A549 treated with dexamethasone at 1 μM for 4 hours (cell line): ENCODE measurements at places on chromosomes 12 and 14. TPM values are rescaled to one million over a fixed set of nuclear protein-coding genes. Genes with fewer than 3 reads are reported as not detected.

The RIMBP2 gene
- 0.06 to 0.09 TPM (median 0.07 TPM) in 4 of 5 replicates, not detected in the other for total RNA-seq

The AMHR2 gene
- 0.54 to 1.0 TPM (median 0.87 TPM) in 5 replicates for total RNA-seq

The DEGS2 gene
- 1.5 to 3.3 TPM (median 2.8 TPM) in 5 replicates for total RNA-seq

The ZNF891 gene
- total RNA-seq = 0.30 to 0.41 TPM (median 0.34 TPM) in 5 replicates

The PZP gene
- not detected in 5 replicates for total RNA-seq

The DAZAP2 gene
- total RNA-seq = 338 to 361 TPM (median 341 TPM) in 5 replicates

The JAG2 gene
- total RNA-seq = 13.3 to 26.5 TPM (median 24.7 TPM) in 5 replicates

The DACT1 gene
- 0.47 to 0.76 TPM (median 0.59 TPM) in 5 replicates for total RNA-seq

The BCL2L14 gene
- total RNA-seq = not detected in 5 replicates

The CMTM5 gene
- total RNA-seq = not detected in 5 replicates

The TCL1B gene
- not detected in 5 replicates for total RNA-seq

The TRHDE gene
- 0.04 to 0.11 TPM (median 0.05 TPM) in 4 of 5 replicates, not detected in the other for total RNA-seq

The DPY19L2 gene
- total RNA-seq = 1.1 to 1.8 TPM (median 1.6 TPM) in 5 replicates

The RNASE4 gene
- 5.4 to 9.5 TPM (median 8.4 TPM) in 5 replicates for total RNA-seq

The GLTP gene
- total RNA-seq = 20.3 to 23.0 TPM (median 21.6 TPM) in 5 replicates

The RNF212B gene
- total RNA-seq = not detected in 5 replicates

The NAV3 gene
- total RNA-seq = 3.8 to 6.1 TPM (median 5.6 TPM) in 5 replicates

The HOXC13 gene
- 24.6 to 37.6 TPM (median 28.1 TPM) in 5 replicates for total RNA-seq

The EML5 gene
- 0.37 to 0.56 TPM (median 0.44 TPM) in 5 replicates for total RNA-seq

The LUM gene
- total RNA-seq = 0.21 to 0.48 TPM (median 0.31 TPM) in 5 replicates

The MDP1 gene
- total RNA-seq = 23.3 to 28.2 TPM (median 26.8 TPM) in 5 replicates

The PRKD1 gene
- 2.2 to 2.9 TPM (median 2.4 TPM) in 5 replicates for total RNA-seq
